ENCODE measurements at places on chromosomes 12 and 14.

DNA sequence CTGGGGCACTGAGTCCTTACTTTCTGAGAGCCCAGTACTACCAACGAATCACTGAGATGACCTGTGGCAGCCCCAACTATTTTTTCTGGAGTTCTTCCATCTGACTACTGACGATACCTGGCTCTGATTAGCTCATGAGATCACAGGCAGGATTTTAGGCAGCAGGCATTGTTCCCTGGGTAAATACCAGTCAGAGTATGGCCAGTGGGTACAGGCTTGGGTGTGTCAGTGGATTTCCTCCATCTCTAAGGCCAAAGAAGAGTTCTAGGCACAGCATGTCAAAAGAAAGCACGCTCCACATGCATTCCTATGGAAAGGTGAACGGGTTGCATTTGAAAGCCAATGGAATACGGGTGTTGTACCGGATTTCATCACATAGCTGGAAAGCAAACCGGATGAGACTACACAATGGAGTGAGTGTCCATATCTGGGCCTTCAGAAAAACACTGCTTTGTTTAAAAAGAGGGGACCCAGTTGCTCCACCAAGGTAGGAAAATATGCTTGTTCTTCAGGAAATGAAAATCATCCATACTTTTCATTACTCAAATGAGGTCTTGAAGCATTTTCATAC is 55.0 kb downstream of the PAX9 start:
- no peak for DNase-seq

DNA sequence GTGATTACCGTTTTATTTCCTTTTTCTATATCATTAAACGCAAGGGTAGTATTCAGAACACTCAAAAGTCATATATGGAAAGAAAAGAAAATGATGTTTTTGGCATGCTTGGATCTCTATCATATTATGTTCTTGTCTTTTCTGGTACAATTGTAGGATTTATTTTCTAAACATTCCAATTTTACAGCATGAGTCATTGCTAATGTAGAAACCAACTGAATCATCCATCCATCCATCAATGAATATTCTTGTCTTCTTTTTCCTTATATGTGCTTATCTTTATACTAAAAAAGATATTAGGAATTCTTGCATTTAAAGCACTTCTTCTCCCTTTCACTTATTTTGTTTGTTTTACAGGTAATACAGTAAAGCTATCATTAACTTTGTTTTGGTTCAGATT is 20.4 kb upstream of the AMIGO2 start:
- no peak for DNase-seq

GRCh38 chr14:35628989-35629388 is 95.0 kb downstream of the INSM2 start:
- no peak for DNase-seq

DNA sequence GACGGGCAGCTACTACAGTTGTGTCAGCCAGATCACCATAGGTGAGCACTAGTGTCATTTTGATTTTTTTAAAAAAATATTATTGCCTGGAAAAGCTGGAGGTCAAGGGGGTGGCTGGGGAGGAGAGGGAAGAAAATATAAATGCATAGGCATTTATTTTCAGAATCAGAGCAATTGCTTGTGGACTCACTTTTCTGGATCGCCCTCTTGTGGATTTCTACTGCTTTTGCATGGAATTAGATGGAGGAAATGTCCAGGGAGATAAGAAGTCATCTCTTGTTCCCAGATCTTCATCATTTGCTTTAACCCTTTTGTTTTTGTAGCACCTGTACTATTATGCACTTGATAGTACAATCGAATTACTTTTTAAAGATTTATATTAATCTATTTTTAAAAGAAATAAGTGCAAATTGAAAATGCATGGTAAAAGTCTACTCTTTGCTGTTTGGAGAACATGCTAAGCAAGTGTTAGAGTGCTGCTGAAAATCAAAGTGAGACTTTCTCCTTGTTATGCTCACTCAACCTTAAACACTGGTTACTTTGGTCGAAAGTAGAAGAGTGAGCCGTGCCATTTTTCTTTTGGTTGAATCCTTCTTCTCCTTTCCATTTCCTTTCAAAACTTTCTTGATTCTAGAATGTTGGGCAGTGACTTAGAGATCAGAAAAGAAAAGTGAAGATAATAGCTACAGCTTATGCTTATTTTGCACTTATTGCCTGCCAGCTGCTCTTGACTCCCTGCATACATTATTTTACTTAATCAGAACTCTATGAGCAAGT is 60.6 kb upstream of the ANO4 start:
- DNase-seq, result no peak

GRCh38 chr12:30754383-30754749 is 385 bp downstream of the CAPRIN2 start:
- DNase-seq, result no peak

- DNase-seq, result no peak
Measured at GRCh38 chr14:65333943-65334687, 78.4 kb upstream of the FUT8 start.

- no peak for DNase-seq
Measured at GRCh38 chr14:75158843-75159614, 17.4 kb downstream of the TMED10 start.

- no peak for DNase-seq
Measured at GRCh38 chr12:23546756-23547155, 402.7 kb downstream of the SOX5 start.

- DNase-seq, result peak; percentile 74
Measured at GRCh38 chr14:54106661-54107377, 150.2 kb upstream of the BMP4 start.

- no peak for DNase-seq
Measured at GRCh38 chr12:325906-326305, 63.2 kb downstream of the KDM5A start.

- no peak for DNase-seq
Measured at GRCh38 chr12:22283508-22283907, 51.0 kb downstream of the ST8SIA1 start.

DNA sequence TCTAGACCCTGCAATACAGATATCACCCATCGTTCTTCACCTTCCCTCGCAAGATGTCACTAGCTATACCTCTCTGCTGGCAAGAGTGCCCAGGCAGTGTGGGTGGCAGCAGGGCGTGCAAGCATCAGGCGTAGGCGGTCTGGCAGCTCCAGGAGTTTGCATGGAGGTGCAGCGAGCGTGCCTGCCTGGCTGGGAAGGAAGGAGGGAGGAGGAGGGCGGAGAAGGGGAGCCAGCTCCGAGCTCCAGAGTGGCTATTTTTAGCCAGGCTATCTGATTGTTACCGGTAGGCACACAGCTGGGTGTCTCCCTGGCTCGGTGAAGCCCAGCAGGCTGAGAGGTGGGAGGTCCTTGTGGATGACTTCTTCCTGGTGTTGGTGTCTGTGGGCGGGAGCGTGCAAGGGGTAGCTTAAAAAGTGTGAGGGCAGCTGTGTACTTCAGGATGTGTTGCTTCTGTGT is 6.2 kb downstream of the FOXJ2 start:
- no peak for DNase-seq

- DNase-seq, result no peak
Measured at GRCh38 chr12:103785243-103786031, 55.6 kb downstream of the NT5DC3 start.

- no peak for DNase-seq
Measured at GRCh38 chr12:2287151-2287550, 234.4 kb downstream of the CACNA1C start.

GRCh38 chr14:100856056-100856950 is 30.4 kb downstream of the MEG3 start:
- DNase-seq, result no peak

GRCh38 chr14:86714153-86714552 is 1184.2 kb downstream of the FLRT2 start:
- no peak for DNase-seq

- DNase-seq, result no peak
Measured at GRCh38 chr12:131747276-131748177, 36.6 kb downstream of the SFSWAP start.

DNA sequence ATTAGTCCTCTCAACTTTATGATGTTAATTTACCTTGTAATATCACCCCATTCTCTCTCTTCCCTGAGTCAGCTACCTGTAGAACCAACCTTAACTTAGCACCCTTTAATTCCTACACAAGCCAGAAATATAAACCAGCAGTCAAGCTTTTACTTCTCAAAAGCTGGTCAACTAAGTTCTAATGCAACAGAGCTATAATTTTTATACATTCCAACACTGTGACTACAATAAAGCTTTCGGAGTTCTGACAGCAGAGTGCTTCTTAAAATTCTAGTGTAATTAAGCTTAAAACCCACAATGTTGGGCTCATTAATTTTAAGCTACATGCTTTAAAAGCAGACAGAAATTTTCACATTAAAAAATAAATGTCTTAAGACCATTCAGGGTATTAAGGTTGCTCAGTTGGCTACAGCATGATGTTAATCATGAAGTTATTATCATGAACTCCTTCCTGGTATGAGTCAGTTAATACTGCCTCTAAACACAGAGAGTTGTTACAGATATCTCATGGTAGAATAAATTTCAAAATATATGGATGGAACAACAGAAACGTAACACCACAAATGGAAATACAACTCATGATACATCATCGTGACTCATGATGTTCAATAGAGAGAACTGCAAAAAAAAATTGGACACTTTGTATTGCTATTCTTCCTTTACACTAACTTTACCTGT is 126.7 kb downstream of the EPS8 start:
- peak; percentile 92 for DNase-seq

DNA sequence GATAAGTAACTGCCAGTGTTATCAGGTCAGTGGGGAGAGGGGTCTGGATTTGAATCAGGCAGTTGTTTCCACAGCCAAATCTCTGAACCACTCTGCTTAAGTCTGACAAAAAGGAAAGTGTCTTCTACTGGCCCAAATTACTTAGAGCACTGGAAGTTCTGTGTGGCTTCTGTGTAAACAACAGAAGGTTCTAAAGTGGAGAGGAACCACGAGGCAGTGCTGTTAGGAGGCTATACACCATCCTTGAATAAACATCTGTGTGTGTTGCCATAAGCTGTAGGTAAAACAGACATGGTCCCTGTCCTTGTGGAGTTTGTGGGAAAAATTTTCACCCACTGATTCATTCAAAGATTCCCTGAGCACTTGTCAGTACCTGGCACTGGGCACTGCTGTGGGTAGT is 50.0 kb downstream of the GALNT4 start:
- no peak for DNase-seq

DNA sequence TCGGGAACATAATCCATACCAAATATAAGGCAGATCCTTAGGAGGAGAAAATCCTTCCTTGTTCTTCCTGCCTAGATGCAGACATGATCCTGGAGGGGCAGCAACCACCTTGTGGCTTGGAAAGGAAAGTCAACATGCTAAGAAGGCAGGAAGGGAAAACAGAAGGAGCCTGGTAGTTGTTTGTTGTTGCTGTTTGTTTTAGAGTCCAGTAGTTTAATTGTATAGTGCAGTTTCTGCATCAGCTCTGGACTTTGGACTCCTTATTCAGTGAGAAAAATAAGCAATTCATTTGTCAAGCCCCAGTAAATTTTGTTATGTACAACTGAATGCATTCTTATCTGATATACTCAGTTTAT is 45.7 kb upstream of the APPL2 start:
- no peak for DNase-seq

DNA sequence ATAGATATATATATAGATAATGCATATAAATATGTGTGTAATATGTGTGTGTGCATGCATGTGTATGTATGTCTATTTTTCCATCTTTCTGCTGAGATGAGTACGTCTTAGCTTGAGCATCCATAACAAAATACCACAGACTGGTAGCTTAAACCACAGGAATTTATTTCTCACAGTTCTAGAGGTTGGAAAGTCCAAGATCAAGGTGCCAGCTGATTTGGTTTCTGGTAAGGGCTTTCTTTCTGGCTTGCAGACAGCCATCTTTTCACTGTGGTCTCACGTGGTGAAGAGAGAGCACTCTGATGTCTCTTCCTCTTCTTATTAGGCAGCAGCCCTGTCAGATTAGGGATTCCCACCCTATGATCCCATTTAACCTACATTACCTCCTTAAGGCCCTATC is 47.3 kb downstream of the ACSM4 start:
- DNase-seq, result no peak

DNA sequence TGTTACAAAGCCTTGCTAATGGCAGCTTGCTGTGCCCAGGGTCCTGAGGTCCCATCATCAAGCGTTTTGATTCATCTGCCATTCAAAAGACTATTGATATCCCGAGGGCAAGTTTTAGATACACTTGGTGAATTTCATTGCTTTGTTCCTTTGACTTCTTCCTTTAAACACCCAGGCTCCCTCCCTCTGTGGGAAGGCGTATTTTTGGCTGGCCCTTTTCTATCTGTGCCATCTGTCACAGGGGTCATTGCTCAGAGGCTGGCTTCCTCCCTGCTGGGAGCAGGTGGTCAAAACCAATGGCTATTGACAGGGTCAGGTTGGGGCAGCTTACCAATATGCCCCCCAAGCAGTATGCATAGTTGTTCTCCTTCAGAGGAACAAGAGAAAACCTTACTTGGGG is 40.0 kb downstream of the SCN8A start:
- DNase-seq, result no peak

GRCh38 chr12:1855241-1855640 is 34.9 kb downstream of the LRTM2 start:
- no peak for DNase-seq

DNA sequence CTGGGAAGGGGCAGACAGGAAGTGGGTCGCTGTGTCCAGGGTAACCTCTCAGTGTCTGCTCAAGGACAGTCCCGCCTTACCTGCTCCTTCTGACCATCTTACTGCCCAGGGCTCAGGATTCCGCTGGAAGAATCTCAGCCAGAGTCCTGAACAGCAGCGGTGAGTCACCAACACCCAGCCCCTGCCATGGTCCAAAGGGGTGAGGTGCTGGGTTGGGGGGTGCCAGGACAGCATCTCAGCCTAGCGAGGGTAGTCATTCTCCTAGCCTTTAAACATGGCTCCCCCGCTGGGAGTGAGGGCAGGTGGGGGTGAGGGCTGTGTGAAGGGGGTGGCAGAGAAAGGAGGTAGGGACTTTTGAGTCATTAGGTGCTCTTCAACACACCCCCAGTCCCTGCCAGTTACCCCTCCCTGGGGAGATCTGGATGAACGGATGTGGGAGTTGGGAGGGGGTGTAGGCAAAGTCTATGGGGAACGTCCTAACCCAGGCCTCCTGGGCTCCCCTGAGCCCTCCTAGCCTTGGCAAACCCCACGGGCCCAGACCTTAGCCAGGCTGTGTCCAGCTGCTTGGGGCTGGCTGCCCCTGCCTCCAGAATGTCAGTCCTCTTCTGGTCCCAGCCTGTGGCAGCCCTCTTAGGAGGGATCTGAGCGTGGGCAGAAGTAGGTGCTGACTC is 2.5 kb downstream of the TAMALIN start:
- DNase-seq, result no peak

DNA sequence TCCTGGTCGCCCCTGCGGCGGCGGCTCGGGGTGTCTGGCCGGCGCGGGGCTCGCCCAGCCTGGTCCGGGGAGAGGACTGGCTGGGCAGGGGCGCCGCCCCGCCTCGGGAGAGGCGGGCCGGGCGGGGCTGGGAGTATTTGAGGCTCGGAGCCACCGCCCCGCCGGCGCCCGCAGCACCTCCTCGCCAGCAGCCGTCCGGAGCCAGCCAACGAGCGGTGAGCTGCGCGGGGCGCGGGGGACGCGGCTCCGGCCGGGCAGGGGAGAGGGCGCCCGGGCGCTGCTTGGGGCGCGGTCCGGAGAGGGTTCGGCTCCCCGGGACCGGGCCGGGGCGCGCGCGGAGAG is at the start of gene LGALS3:
LGALS3 (plus strand) TSS at position 167 of the 342 bp plus-strand sequence. CDS start 8,122 bp downstream, outside the sequence.
- peak; percentile 16 for DNase-seq

GRCh38 chr14:97315790-97316189 is 518.6 kb downstream of the VRK1 start:
- no peak for DNase-seq

Data from retinal pigment epithelial cell (primary cell).